Activated CD4-positive, alpha-beta T cell treated with anti-CD3 and anti-CD28 coated beads for 48 hours (primary cell): ENCODE measurements at places on chromosomes 5 and 9.

DNA sequence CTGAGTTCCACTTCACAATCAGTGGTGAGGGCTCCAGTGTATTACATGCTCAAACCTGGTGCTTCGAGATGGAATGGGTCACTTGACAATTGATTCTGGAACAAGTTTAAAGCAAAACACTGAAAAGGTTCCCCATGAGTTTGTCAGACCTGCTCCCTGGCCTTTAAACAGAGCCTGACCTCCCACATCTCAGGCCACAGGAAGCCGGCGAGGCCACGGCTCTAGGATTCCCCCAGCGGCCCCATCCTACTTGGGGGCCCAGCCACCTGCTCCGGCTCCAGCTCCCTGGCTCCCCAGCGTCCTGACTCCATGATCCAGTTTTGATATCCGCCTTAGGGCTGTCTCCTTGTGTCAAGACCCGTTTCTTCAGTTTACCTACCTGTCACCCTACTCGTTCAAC is 62.0 kb downstream of the TTLL11 start:
- no peak for DNase-seq

- DNase-seq = no peak
These were observed 205.2 kb upstream of the SEMA6A start for GRCh38 chr5:116779846-116780245.

DNA sequence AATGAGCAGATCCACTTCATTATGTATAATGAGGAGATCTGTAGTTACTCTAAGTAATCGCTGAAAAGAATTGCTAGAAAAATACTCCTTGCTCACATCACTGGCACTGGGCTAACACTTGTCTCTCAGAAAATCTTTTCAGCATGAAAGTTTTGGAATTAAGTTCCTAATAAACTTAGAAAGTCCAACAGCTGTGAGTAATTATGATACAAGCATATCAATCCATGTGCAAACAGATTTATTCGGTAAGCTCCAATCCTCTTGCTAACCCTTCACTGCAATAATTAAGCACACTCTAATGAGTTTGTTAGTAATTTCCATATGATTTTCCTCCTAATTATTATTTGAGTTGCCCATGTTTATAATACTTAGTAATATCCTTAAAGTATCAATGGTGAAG is 652.6 kb upstream of the WWC1 start:
- DNase-seq = no peak

DNA sequence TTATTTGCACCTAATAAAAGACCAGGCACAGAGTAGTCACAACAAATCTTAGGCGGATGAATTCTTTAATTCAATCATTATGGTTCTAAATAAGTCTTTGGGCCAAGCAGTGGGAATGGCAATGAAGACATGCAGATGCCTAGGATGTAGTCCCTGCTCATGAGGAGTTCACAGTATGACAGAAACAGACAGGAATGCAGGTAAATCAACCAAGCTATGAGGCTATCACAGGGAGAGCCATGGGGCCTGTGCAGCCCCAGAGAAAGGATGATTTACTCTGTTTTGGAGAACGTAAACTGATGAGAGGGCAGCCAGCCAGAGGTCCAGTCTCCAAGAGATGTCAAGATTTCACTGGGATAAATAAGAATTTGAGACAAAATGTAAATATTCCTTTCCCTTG is 129.4 kb downstream of the TRIM32 start:
- DNase-seq = no peak

- DNase-seq = peak; percentile 54
These were observed 157.4 kb upstream of the OTULINL start for GRCh38 chr5:14424011-14424685.

DNA sequence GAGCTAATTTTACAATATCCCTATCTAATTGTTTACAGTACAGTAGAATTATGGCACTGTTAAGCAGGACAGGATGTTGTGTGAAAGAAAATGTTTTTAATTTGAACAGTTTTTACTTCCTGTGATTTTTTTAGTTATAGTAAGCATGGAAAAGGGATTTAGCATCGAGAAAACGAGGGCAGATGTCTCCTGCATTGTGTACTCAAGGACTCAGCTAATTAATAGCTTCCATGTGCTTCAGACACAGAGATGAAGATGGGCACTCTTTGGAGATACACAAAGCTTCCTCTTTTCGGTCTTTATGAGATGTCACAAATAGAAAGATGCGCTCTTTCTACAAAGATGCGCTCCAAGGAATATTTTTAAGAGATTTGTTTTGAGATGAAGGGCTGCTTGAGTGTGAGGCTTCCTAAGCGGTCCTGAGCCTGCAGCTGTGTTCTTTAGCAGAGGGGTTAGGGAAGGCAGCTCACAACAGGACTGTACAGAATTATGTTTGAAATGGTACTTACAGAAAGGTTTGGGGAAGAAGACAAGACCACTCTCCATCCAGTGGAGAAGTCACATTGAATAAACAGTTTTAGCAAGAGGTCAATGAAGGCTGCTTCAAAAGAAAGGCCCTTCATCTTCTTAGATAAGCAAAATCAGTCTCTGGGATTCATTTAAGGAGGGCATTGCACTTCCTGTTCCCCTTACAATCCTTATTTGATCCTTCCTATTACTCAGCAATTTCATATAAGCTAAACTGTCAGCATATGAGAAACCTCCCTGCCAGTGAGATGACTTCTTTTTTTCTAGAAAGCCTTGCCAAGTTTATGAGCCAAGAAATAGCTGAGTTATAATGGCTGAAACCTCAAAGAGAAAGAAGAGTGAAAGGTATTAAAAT is 311.5 kb downstream of the EFNA5 start:
- DNase-seq = no peak

- no peak for DNase-seq
These were observed 368.8 kb downstream of the GLIS3 start for GRCh38 chr9:3931058-3931457.

- no peak for DNase-seq
These were observed 3.1 kb upstream of the ZCCHC10 start for GRCh38 chr5:133029416-133029815.

- DNase-seq = no peak
These were observed 72.2 kb downstream of the WDR41 start for GRCh38 chr5:77419644-77420582.

GRCh38 chr5:107147589-107147988 is 523.1 kb downstream of the EFNA5 start:
- DNase-seq = no peak

GRCh38 chr5:8012131-8012977 is 143.4 kb downstream of the MTRR start:
- no peak for DNase-seq

DNA sequence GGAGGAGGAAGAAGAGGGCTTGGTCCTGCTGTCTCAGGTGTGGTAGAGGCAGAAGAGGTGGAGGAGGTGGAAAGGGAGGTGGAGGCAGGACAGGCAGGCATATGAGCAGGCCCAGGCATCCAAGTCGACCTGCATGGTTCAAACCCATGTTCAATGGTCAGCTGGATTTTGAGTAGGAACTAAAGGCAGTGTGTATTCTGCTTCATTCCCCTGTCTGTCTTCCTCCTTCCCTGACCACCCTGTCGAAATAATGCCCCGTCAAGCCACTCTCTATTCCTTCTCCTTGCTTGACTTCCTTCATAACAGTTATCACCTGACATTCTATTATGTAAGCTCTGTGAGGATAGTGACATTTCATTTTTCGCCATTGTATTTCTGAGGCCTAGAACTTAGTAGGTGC is 34.8 kb downstream of the ATP6V0E1 start:
- no peak for DNase-seq

DNA sequence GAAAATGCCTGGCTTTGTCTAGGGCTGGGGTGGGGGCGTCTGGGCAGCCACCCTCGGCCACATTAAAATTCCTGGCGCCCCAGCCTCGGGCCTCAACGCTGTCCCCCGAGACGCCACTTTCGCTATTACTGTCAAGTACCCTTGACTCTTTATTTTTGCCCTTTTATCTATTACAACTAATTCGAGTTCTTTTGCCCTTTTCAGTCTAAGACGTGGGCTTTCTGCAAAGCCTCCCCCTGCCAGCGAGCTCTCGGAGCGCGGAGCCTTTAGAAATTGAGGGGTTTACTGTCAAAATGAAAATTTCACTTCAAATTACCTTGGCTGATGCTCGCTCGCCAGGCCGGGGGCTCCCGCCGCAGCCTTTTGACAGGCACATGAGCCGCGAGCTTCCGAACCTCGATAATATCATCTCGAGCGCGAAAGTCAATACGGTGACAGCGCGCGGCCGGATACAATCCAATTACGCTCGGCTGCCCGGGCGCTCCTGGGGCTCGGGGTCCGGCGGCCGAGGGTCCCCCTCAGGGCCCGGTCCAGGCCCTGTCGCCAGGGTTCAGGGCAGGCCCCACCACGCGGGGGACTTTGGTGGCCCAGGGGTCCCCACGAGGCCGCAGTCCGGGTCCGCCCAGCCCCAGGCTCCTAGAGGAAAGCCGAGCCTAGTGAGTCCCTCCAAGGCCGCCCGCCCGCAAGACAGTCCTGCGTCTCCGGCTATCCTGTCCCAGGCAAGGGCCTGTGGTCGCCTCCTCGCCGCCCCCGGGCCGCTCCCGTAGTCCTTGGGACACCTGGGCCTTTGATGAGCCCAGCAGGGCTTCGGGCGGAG is 6.7 kb downstream of the IRX4 start:
- DNase-seq = no peak

GRCh38 chr9:132610661-132611060 is 28.3 kb downstream of the BARHL1 start:
- no peak for DNase-seq

DNA sequence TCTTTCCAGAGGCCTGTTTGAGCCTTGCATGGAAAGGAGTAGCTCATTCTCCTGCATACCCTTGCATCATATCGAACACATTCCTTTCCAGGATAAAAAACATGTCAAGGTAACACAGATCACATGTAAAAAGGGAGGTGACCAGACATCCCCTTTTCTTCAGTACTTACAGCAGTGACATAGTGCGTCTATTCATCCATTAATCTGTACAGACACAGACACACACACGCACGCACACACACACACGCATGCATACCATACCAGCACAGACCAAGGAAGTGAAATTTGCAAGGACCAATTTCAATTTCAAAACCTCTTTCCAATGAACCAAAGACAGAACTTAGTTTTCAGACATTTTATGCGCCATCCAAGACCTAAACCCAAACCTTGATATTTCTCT is 256.0 kb downstream of the PAPPA start:
- DNase-seq = no peak

GRCh38 chr9:127912882-127913281 is 4.0 kb downstream of the ST6GALNAC4 start:
- DNase-seq = no peak

DNA sequence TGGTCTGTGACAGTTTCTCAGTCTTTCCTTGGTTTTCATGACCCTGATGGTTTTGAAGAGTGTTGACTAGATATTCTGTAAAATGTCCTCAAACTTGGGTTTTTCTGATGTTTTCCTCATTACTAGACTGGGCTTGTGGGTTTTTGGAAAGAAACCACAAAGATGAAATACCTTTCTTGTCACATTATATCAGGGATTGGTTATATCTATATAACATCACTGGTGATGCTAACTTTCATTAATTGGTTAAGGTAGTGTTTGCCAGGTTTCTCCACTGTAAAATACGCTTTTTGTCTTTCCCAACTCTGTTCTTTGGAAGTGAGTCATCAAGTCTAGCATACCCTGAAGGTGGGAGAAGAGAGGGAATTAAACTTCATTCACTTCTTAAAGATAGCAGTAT is 3.3 kb upstream of the IL31RA start:
- DNase-seq = no peak

DNA sequence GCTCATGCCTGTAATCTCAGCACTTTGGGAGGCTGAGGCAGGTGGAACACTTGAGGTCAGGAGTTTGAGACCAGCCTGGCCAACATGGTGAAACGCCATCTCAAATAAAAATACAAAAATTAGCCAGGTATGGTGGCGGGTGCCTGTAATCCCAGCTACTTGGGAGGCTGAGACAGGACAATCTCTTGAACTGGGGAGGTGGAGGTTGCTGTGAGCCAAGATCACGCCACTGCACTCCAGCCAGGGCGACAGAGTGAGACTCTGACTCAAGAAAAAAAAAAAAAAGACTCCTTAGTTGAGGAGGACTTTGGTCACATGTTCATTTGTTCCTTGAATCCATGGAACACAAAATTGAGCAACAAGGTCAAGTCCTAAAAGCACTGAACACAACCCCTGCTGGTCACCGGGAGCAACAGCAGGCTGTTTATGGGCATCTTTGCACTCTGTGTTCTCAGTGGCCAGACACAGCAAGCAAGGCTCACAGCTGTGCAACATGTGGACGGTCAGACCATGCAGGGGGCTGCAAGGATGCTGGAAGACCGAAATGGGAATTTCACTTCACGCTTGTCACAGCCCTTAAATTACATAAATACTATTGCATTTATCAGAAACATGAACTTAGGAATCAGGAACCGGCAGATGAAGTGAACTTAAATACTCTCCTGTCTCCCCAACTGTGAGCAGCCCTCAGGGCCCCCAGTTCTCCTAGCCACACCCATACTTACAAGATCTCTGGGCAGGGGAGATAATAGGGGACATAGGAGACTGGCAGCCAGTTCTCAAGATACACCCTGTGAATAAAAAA is 2.8 kb downstream of the GBGT1 start:
- peak; percentile 58 for DNase-seq

- no peak for DNase-seq
These were observed 91.9 kb upstream of the STC2 start for GRCh38 chr5:173420108-173420507.

- no peak for DNase-seq
These were observed 258.8 kb upstream of the ZNF608 start for GRCh38 chr5:125005266-125005665.

DNA sequence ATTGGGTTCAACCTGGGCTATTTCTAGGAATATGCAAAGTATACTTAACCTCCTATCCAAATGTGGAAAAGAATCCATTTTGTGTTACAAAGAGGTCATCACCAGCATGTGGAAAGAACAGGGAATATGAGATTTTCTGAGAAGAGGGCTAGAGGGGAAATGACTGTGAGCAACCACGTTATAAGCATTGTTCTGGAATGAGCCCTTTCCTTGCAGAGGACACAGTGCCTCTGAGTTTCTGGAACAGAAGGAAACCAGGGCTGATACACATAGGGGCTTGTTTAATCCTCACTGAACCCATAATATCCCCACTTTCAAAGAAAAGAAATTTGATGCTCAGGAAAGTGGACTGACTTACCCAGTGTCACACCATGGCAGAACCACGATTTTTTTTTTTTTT is 53.0 kb downstream of the SFXN1 start:
- no peak for DNase-seq

- no peak for DNase-seq
These were observed 128.0 kb downstream of the RFX3 start for GRCh38 chr9:3397766-3398165.

DNA sequence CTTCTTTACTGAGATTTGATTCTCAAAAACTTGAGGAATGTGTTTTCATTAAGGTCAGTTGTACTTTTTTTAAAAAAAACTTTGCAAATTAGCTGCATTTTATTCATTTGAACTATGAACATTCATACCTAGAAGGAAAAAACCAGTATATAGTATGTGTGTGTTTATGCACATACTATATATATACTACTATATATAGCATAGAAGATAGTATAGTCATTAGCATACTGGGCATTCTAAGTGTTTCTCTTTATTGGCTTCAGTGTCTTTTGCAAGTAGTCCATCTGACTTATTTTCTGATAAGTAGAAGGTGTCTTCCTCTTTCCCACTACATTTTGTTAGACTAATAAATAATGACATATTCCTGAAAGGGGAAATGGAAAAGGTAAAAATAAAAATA is 33.0 kb downstream of the ELOVL7 start:
- DNase-seq = no peak

GRCh38 chr5:154513669-154514084 is 35.6 kb upstream of the HAND1 start:
- DNase-seq = peak; percentile 34
